Skeletal muscle tissue (tissue), 5 donors: ENCODE measurements at places on chromosomes 16 and 17. TPM values are rescaled to one million over a fixed set of nuclear protein-coding genes. Genes with fewer than 3 reads are reported as not detected.

Gene POLR3K
- total RNA-seq = 4.2 TPM

Gene RNF112
- total RNA-seq = 2.1 TPM

Gene MC1R
- total RNA-seq = 0.52 TPM

Gene PRRT2
- total RNA-seq = 0.52 TPM

Gene CTRB2
- total RNA-seq = not detected

Gene WDR59
- total RNA-seq = 16.7 TPM

Gene NFATC2IP
- 13.6 TPM for total RNA-seq
